ENCODE measurements at places on chromosomes 12 and 14.

DNA sequence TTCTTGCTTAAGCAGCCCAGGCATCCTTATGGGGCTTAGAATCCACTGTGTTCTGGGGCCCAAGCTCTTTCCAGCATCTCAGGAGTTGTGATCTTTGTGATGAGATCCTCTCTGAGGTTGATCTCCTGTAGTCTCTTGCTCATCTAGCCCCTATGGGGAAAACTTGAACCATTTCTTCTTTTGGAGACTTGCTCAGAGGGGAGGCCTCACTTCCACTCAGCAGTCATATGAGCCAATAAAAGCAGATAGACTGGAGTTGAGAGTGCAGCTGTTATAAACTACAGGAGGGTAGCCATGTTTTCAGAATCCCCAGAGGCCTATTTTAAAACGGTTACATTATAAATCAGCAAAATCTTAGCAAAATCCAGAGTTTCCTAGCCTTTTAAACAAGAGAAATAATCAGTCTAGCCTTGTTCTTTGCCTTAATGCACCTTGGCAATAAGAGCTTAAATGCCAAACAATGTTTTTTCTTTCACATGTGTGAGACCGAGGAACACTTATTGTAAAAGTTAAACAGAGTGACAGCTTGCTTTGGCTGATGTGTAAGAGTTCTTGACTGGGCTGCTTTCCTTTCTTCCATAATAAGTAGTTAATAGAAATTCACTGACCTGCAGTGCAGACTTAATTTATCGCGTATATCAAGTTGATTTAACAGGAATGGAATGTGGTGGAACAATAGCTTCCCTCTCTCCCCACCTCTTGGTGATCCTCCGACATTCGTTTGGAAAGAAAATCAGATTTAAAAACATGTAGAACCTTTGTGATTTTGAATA is 168.3 kb downstream of the NEDD1 start:
- no peak for DNase-seq

DNA sequence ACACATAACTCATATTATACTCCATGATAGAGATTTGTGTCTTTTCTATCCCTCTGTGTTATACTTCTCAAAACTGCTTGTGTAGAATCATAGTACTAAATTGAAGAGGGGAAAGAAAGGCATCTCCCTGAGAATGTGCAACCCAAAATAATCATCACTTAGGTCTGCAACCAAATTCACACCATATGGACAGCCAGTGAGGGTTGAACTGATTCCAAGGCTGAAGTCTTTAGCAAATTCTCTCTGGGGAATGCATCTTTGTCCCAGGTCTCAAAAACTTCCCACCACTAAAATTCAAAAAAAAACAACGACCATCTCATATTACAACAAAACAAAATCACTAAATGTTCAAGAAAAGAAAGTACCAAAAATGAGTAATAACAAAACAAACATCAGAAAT is 11.0 kb downstream of the ZFC3H1 start:
- no peak for DNase-seq

DNA sequence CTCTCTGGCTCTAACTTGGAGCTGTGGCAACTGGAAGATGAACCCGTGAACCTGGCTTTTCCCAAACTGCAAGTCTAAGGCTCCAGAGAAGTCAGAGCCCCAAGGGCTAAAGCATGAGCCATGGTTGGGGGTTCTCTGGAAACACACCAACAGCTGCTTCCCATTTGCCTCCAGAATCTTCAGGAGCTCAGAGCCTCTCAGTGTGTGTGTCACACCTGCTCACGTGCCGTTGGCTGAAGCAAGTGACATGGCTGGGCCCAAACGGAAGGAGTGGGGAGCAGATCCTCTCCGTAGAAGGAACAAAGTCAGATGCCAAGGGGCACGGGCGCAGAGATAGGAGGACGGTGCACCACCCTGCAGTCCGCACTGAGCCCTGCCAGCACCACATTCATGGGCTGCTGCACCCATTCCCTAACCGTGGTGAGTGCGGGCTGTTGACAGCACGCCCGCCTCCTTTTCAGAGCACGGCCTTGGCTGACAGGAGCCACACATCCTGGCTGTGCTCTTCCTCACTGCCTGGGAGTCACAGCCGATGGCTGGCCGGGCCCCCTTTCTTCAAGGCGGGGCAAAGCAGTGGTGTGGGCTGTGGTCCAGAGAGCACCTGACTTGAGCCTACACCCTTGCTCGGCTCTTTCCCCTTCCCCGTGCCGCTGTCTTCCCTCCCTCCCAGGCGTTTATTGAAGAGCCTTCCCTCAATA is 16.6 kb upstream of the TRAF3 start:
- DNase-seq: no peak

- no peak for DNase-seq
Observed at GRCh38 chr14:99235582-99236320, 36.2 kb downstream of the BCL11B start.

GRCh38 chr14:50218501-50218900 is 12.9 kb downstream of the SOS2 start:
- no peak for DNase-seq

GRCh38 chr14:24843494-24843893 is 206.5 kb downstream of the STXBP6 start:
- no peak for DNase-seq

GRCh38 chr14:50335989-50336824 is 24.1 kb downstream of the DMAC2L start:
- no peak for DNase-seq

DNA sequence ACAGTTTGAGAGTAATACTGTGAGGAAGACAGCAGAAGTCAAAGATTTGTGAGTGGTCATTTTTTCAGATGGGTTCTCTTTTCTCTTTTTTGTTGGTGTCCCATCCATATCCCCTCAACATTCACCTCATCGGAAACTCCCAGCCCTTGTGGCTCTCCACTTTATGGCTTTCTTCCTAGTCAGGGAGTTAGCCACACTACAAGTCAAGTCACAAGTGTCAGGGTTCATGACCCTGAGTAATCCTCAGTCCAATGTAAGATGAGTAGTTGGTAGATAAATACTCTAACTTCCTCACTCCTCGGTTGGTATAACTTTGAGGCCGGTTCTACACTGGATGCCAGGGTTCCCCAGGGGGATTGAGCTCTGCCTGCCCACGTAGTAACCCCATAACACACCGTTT is 41.4 kb downstream of the PTGER2 start:
- DNase-seq: no peak

DNA sequence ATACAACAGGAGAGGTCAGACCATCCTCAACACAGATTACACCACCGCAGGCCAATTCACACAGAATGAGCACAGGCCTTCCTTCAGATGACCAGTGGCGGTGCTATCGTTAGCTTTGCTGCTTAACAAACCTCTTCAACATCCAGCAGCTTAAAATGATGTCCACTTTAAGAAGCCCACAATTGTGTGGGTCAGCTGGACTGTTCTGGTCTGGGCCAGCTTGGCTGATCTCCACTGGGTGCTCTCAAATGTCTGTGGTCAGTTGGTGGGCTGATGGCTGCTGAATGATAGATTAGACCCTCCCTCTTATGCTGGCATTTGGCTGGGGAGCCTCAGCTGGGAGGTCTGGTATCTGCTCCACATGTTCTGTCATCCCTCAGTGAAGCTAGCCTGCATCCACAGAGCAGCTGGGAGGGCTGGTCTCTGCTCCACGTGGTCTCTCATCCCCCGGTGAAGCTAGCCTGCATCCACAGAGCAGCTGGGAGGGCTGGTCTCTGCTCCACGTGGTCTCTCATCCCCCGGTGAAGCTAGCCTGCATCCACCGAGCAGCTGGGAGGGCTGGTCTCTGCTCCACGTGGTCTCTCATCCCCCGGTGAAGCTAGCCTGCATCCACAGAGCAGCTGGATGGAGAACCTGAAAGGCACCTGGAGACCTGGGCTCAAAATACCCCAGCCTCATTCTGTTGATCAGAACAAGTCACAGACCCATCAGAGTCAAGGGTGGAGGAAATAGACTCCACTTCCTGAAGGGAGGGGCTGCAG is 203.6 kb upstream of the DIO3 start:
- DNase-seq: no peak

DNA sequence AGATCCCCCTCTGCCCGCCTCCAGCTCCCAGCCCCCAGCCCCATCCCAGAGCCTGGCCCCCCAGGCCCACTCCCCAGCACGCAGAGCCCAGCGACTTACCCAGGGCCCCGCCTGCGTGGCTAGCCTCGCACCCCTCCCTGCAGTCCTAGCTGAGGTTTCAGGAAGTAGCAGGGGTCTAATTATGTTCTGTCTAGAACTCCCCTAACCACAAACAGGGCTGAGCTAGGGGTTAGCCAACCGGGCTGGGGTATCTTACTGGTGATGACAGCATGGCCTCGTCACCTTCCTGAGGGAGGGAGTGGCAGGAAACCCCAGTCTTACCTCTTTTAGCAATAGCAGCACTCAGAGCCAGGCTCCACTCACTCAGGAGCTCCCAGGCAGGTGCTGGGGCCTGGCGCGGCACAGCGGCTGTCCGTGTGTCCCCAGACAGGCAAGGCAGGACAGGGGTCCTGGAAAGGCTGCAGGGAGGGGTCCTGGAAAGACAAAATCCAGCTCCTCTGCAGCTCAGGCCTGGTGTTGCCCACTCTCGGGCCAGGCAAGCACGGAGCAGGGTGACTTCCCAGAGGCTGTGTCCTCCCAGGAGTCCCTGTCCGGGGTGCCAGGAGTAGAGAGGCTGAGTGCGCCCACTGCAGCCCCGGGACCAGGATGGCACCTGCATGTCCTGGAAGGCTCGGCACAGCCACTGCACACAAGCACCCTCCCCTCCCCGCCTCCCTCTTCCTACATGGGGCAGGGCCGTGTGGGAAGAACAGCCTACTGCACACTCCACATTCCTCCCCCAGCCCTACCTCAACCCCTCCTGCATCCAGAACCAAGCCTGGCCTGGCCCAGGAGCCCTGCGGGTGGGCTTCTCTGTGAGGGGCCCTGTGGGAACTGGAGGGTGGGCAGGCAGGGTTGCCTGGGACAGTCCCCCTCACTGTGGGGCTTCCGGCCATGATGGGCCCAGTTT is at the start of gene GPR132:
TSS of gene GPR132 (minus strand) at position 151 of the 949 bp plus-strand sequence. CDS start 10,010 bp downstream, outside the sequence.
- DNase-seq: no peak

DNA sequence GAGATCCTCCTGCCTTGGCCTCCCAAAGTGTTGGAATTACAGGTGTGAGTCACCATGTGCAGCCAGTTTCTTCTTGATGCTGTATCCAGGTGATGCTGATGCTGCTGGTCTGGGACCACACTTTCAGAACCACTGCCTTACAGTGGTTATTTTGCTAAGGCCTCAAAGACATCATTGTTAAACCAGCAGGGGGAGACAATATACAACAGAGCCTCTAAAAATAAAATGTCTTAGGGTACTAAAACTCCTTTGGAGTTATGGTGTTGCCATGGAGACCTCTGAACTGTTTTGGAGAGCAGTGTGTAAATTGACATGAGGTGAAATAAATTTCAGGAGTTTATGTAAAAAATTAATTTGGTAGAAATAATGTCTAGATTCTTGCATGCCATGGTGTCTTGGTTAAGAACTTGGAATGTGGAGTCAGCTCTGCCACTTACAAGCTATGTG is 1.1 kb upstream of the ARG2 start:
- DNase-seq: no peak

DNA sequence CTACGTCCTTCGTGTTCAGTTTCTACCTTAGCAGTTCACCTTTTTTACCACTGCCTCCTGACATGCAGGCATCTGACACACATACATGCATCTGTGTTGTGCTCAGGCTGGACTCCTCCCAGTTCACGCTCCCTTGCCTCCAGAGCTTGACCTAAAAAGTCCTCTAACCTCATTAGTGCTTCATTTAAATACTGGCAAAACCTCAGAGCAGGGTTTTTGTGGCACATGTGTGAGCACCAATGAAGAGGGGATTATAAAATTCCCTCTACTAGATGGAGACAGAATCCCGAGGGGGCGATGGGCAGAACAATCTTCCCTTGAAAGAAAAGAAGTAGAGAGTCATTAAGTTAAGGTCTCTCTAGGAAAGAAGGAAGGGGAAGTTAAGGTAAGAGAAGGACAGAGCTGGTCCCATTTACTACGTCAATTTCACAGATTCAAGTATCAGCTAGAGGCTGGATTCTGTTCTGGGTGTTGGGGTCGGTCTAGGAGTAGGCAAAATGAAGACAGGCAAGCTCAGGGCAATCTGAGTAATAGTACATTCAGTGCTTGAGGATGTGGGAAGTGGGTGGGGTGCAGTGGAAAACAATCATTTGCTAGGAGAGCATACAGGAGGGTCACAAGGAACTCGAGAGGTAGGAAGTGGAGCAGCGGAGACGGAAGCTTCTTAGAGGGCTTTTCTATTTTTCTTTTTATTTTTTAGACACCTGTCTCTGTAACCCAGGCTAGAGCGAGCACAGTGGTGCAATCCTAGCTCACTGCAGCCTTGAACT is 7.5 kb downstream of the HAL start:
- DNase-seq: no peak

- no peak for DNase-seq
Observed at GRCh38 chr14:81673930-81674329, 140.3 kb upstream of the SEL1L start.

DNA sequence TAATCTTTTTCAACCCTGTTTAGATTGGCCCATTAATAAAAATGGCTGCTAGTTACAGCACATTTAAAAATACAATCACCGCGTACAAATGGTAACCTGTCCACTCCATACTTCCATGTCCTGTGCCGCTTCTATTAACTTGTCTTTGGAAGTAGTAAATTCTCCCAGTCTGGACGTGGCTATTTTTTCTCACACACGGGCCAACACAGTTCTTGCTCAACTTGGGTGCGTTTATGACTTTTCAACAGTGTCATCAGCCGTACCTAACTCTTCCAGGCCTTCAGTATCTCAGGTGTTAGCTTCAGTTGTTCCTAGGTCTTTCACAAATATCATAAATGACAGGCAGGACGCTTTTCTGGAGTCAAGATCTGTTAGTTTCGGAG is 475 bp upstream of the PCNX1 start:
- no peak for DNase-seq

DNA sequence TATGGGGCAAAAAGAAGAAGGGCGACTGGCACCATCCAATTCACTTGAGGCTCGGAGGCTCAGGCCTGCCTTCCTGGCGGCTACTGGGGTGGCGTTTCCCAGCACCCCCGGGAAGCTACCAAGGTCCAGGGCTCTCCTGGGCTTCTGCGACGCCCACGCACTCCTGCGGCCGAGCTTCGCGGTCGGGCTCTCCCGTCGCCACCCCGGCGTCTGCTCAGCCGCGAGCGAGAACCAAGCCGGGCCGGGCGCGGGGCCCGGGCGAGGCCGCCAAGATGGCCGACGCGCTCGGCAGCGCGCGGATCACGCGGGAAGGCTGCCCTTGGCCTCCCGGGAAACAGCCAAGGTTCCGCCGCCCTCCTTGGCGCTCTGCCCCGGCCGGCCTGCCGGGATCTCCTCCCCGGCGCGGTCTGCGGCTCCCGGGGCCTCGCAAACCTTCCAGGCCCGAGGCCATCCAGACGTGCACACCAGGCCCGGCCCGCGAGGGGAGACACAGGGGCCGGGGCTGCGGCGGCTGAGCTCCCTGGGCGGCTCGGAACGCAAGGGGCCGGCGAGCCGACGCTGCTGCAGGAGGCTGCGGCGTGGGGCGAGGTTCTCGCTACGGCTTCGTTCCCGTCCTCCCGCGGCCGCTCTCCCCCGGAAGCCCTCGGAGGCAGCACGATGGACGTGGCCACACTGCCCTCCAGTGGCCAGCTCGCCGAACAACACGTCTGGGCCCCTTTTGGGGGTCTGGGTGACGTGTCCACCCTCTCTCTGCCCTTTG is 23.5 kb upstream of the ZFP36L1 start:
- peak; percentile 89 for DNase-seq

- no peak for DNase-seq
Observed at GRCh38 chr12:6647083-6647604, at the start of gene ACRBP. Gene ACRBP, minus strand, starts transcription at chr12:6647432. Its CDS starts 66 bp downstream, at chr12:6647366.

All from stimulated activated CD8-positive, alpha-beta memory T cell treated with anti-CD3 and anti-CD28 coated beads, Interleukin-15, amount 100 ng/mL, for 24 hours (primary cell).